Stimulated activated CD4-positive, alpha-beta T cell treated with anti-CD3 and anti-CD28 coated beads, Interleukin-4, amount 100 ng/mL, for 48 hours (primary cell): ENCODE measurements at places on chromosomes 6 and 20.

DNA sequence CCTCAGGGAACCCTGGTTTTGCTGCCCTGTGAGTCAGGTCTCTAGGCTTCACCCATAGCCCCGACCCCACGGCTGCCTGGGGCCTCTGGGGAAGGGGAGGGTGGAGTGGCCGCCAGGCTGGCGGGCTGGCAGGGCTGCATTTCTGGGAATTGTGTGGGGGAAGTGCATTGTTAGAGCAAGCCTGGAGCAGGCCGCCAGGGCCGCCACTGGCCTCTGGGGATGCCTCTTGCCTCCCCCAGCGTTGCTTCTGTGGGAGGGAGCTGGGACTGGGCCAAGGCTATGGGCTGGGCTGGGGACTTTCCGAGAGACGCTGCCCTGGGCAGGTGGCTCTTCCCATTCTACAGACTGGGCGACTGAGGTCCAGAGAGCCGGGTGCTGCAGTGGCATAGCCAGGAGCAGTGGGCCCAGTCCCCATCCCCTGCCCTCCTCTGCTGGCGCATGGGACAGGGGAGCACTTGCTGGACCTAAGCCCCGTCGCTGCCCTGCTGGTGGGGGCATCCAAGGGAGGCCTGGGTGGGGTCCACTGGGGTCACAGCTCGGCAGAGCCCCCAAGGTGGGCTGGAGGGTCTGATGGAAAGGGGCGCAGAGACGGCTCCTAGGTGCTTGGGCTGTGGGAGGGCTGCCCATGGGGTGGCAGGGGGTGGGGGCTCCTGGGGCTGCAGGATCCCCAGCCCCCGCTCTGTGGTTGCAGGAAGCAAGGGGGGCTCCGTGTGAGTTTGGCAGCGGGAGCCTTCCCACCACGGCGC lies 6.6 kb upstream of the SOX18 start:
- DNase-seq: no peak

DNA sequence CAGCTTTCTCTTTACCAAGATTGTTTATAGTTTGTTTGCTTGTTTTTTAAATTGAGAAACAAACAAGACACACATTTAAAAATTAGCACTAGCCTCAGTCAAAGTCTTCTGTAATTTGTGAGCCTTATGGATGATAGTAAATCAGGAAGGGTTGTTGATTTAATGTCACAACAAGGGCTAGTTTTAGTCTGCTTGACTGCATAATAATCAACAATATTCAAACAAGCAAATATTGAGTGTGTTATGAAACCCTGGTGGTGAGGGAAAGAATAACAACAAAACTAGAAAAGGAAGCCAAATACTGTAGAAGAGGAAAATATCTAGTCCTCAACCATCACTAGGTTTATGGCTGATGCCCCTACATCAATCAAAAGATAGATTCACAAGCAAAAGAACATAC lies 228.6 kb downstream of the TBC1D7 start:
- DNase-seq: no peak

DNA sequence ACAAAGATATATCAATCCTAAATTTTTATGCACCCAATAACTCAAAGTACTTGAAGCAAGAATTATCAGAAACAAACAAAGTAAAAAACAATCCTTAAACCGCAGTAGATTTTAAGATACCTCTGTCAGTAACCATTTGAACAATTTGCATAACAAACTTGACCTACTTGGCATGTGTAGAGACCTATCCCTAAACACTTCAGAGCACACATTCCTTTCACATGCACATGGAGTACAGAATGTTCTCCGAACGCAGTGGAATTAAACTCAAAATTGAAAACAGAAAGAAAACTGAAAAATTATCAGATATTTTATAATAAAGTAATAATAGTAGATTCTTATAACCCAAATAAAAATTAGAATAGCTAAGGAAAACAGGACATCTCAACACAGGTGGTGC lies 162.6 kb upstream of the THBS2 start:
- DNase-seq: no peak

DNA sequence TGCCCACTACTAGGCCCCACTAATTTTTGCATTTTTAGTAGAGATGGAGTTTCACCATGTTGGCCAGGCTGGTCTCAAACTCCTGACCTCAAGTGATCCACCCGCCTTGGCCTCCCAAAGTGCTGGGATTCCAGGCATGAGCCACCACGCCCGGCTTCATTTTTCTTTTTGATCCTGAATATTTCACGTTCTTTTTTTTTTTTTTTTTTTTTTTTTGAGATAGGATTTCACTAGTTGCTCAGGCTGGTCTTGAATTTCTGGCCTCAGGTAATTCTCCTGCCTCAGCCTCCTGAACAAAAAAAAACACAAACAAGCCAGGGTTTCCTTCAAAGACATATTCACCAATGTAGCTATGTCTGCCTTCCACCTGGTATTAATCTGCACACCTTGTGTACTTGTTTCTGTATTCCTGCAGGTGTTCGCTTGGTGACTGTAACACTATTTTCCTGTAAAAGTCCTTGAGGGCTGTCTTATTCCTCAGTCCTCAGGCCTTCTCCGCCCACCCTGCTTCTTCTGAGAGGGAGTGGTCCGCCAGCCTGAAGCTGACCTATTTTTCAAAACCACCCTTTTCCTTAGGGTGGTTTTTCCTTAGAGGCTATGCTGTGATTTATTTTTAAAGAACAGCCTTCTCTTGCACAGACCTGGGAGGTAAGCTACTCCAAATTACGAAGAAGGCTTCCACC lies 36.1 kb upstream of the PNRC1 start:
- DNase-seq: no peak

DNA sequence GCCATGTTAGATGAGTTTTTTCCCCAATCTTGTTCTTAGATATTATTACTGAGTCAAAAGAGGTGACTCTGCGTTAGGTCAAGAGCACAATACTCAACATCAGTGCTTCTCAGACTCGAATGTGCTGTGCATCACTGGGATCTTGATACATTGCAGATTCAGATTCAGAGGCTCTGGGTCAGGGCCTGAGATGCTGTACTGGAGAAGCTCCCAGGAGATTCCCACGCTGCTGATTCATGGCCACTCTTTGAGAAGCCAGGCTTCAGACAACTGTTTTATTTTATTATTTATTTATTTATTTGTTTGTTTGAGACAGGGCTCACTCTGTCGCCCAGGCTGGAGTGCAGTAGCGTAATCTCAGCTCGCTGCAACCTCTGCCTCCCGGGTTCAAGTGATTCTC lies 41.4 kb upstream of the ARID1B start:
- DNase-seq: no peak

DNA sequence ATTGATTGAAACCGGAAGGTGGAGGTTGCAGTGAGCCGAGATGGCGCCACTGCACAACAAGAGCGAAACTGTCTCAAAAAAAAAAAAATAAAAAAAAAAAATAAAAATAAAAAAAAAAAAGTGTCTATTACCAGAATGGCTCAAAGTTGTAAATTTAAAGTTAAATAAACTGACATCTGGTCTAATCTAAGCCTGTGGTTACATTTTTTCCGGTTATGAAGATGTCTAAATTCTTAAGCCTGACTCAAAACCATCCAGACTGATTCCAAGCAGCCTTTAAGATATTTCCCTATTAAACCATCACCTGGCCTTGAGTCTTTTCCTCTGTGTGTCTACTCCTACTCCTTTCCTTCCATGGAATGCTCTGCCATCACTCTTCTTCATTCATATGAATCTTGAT lies 371.7 kb upstream of the RUNX2 start:
- no peak for DNase-seq
